AG09309 (cell line): ENCODE measurements at places on chromosomes 7 and 10.
A peak's percentile ranks its signal among the peaks of the same experiment; 100 is the strongest.

DNA sequence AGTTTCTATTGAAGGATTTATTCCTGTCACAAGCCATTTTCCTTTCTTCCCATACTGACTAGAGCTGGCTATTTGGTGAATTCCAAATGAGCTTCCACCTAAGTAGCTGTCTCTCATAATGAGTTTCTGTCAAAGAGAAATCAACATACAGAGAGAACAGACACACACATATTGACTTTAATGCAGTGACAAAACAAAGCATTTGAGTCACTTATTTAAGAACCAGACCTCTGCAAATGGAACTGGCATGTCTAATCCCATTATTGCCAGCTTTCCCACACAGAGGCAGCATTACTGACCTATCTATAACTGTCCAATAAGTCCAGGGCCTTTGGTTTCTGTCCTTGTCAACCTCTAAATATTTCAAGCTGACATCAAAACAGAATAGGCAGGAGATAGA, 179.3 kb upstream of the CSTF2T start:
- DNase-seq = no peak

DNA sequence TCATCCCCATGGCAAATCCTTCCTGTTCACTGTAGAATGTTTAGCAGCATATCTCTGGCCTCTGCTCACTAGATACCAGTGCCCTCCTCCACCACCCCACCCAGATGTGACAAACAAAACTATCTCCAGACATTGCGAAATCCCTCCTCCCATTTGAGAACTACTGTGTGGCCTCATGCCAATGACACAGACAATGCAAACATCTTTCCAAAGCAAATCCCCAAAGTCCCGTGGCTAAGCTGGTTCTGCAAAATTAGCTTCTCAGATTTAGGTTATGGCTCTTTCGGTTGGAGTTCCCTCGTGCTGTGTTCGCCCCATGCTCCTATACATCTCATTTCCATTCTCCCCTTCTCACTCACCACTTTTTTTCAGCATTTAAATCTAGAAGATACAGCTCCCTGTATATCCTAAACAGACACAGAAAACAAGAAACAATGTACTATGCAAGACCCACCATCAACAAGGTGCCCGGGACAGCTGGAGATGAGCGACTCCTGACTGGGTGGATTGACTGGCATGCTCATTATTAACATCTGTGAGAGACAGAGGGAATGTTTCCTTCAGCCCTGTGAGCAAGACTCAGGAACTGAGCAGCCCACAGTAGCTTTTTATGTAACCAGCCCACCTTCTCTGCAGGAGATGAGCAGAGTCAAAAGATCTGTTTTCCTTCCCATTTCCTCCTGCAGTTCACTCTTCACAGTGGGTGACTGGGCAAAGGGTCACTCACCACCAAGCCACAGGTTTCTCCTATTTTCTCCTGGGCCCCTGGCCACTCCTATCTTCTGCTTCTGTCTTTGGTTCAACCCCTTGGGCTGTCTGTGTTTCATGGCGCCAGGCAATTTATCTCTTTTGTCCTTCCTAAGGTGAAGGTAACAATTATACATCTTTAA, 225.7 kb upstream of the AOAH start:
- no peak for DNase-seq

DNA sequence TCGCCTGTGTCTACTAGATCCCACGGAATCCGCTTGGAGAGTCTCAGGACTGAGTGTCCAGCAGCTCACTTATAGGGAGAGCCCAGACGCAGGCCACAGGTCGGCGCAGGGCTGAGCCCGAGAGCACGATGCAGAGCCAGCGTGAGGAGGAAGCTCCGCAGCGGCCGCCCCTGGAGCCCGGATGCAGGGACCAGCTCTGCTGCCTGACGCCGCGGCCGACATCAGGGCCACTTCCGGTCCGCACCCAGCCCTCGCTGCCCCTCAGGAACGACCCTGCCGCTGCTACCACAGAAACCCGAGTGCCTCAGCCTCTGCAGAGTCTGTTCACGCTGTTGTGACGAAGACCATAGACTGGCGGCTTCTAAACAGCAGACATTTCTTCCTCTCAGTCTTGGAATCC, 275.8 kb upstream of the PPP2R2D start:
- DNase-seq = no peak

GRCh38 chr7:97179454-97180104, 62.1 kb downstream of the SDHAF3 start:
- DNase-seq = peak; percentile 21

- DNase-seq = no peak
Measured at GRCh38 chr7:114952296-114952695, 30.4 kb downstream of the MDFIC start.
